ENCODE measurements at places on chromosomes 3 and 15.

DNA sequence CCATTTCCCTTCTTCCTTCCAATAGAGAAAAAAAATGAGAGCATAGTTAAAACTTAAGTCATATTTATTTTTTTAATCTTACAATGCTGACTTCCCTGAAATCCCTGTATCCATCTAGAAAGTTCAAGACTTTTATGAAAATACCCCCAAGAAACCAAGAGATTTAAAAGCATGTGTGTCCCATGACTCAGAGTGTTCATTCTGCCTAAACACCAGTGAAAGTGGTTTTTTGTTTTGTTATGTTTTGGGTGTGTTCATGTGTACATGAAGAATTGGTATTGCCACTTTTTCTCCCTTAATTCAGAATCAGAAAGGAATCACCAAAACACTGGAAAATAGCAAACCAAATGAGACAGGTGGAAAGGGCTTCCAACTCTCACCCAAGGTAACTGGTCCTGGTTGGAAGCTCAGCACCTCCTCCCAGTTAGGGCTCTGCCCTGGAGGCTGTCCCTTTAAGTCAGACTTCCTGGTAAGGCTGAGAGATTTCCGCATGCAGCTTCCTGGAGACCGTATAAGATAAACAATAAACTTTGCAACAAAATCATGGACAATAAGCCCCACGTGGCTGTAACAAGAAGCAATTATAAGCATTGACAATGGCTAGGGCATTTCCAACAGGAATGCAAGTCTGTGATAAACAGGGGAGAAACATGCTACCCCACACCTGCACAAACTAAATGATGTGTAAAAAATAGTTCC, 121.9 kb upstream of the ARHGEF3 start:
- DNase-seq, result no peak

DNA sequence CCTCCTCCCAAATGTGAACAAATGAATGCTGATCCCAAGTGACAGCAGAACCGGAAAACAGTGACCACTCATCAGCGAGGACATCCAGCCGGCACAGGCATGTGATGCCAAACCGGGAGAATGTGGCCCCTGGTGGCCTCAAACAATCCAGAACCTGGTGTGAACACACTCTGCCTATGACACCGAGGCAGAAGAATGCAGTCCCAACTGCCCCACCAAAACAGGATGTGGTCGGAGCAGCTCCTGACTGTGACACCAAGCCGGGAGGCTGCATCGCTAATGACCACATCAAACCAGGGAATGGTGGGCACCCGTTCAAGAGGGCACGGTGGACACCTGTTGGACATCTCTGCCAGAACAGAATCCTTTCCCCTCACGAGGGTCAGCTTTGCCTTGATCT, 15.4 kb downstream of the SCN5A start:
- DNase-seq, result no peak

- DNase-seq, result no peak
Observed at GRCh38 chr3:131540143-131540542, 37.4 kb upstream of the MRPL3 start.

GRCh38 chr3:188360364-188360881, 206.5 kb downstream of the LPP start:
- DNase-seq, result no peak

- DNase-seq, result no peak
Observed at GRCh38 chr3:122619040-122619439, 41.6 kb downstream of the PARP15 start.

GRCh38 chr15:72389231-72389630, 8.9 kb upstream of the TMEM202 start:
- DNase-seq, result no peak

GRCh38 chr15:29438703-29439055, 169.1 kb upstream of the NSMCE3 start:
- no peak for DNase-seq

- DNase-seq, result no peak
Observed at GRCh38 chr3:12995389-12996180, 77.6 kb downstream of the IQSEC1 start.

DNA sequence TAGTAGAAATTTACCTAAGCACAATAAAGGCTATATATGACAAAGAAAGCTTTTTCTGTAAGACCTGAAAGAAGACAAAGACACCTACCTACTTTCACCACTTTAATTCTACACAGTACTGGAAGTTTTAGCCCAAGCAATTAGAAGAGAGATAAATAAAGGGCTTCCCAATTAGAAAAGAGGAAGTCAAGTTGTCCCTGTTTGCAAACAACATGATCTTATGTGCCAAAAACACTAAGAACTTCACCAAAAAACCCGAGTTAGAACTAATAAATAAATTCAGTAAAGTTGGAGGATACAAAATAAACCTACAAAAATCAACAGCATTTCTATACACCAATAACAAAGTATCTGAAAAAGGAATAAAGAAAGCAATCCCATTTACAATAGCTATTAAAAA, 190.9 kb downstream of the NR2F2 start:
- no peak for DNase-seq

GRCh38 chr3:160232014-160232413, 6.8 kb downstream of the C3orf80 start:
- no peak for DNase-seq

DNA sequence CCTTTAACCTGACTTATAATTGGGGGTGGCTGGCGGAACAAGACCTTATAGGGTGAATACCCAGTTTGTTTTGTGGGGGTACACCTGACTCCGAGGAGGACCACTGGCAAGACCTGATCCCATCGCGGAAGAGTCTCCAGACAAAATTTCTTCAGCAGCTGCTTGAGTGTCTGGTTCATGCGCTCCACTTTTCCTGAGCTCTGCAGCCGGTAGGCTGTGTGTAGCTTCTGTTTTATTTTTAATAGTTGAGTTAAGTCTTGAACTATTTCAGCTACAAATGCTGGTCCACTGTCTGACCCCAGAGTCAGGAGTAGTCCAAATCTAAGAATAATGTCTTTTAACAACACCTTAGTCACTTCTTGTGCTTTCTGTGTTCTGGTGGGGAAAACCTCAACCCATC, 21.2 kb upstream of the NOX5 start:
- no peak for DNase-seq

DNA sequence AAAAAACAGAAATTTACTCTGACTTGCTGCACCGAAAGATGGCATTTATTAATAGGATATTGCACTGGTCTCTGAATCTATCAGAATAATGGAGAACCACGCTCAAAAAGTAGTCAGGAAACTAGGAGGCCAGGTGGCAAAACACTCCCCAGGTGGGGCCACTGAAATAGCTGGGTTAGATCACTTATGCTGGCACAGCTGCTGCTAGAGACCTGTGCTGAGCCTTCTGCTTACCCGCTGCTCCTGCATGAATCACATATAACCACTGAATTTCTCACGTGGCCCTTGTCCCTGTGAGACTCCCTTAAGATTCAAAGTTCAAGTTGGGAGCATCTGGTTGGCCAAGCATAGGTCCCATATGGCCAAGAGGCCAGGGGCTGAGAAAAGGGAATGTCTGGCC, 66.0 kb upstream of the OXTR start:
- no peak for DNase-seq

GRCh38 chr3:155763870-155764463, 19.1 kb upstream of the PLCH1 start:
- no peak for DNase-seq

DNA sequence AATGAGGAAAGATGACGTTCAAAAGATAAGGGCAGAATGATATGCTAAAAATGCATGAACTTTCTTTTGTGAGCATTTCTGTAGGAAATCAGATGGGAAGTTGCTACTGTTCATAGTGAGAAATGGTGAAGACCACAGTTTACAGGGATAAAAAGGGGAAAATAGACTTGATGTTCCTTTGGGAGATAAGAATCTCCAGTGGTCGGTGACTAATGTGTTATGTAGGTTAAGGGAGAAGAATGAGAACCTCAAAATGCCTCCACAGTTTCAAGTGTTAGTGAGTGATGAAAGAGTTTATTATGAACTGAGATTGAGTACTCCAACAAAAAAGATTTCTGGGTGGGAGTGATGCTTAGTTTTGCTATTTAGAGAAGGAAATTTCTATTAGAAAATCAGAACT, 247.2 kb downstream of the LSAMP start:
- no peak for DNase-seq

DNA sequence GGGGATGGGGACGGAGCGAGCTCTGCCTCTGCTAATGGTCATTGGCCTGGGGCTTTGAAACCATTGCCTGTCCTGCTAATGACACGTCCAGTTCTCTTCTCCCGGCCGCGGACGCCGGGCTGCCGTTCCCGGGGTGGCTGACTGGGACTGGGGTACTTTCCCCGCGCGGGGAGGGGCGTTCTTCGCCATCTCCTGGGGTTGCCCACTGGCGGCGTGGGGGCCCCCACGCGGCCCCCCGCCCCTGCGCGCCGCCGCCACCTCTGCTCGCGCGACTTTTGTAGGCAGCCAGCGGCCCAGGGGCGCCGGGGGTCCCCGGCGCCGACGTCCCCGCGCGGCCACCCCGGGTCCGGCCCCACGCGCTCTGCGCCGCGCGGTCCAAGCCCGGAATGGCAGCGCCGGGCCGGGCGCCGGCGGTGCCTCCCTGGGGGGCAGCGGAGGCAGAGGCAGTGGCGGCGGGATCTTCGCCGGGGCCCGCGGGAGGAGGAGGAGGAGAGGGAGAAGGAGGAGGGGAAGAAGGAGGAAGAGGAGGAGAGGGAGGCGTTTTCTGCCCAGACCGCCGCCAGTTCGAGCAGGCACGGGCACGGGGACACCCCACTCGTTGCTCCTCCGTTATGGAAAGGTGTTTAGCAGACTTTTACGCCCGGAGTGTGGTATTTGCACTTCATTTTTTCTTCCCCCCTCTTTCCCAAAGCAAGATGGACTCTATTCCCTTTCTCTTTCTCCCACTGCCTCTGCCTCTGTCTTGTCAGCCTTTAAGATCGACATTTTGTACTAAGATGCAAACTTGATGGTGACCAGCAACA, 2.3 kb downstream of the BBX start:
- peak; percentile 71 for DNase-seq

DNA sequence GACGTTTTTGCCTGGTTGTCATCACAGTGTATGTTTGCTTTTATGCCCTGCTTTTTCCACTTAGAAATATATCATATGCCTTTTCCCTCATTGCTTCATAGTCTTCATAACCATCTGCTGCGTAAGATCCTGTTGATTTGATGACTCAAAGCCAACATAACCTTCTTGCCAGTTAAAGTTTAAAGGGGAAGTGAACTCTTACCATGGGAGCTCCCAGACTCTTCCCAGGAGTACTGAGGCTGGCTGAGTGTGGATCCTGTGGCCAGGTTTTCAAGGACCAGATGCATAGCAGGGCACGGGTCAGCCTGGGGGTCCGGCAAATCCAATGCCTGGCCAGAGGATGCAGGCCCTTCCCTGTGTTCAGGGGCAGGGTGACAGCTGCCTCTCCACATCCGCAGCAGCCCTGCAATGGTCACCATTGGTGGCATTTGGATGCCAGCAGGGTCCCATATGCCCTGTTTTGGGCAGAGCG, 42.0 kb upstream of the SACM1L start:
- DNase-seq, result peak; percentile 75

GRCh38 chr3:38165722-38166387, 518 bp downstream of the OXSR1 start:
- DNase-seq, result no peak

GRCh38 chr3:36477655-36478054, 97.4 kb downstream of the STAC start:
- DNase-seq, result no peak

- DNase-seq, result no peak
Observed at GRCh38 chr15:68620721-68621527, 42.1 kb downstream of the CORO2B start.

DNA sequence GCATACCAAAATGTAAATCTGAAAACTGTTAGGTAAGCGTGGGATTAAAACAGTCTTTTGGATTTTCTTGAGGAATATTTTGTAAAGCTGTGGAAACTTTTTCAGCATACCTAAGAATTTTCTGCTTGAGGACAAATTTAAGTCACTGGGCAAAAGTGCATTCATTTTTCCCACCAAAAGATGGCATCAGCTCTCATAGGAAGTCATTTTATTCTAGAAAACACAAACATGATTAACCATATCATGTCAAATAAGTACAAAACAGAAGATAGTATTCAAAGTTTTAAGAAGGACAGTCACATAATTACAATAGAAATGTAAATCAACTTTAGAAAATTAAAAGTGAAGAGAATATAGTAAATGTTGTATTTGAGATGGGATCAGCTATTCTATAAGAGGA, 63.5 kb downstream of the SLC49A4 start:
- peak; percentile 27 for DNase-seq

- DNase-seq, result peak; percentile 44
Observed at GRCh38 chr3:125462722-125463299, 57.2 kb downstream of the SNX4 start.

DNA sequence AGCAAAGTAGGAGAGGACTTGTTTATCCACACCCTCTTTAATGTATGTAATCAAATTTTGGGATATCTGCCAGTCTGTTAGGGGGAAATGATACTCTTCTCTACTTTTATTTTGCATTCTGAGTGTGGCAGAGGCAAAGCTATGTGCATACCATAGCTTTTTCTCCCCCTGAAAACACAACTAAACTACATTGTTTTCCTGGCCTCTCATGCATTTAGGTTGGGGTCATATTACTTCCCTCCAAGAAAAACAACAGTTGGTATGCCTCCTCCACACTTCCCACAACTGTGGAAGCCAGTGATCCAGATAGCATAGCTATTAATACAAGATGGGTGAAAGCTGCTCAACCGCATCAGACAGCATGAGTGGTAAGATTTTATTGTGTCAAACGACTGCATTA, 6.9 kb downstream of the RPL15 start:
- DNase-seq, result no peak

GRCh38 chr15:64525828-64526530, 65.6 kb downstream of the ZNF609 start:
- DNase-seq, result no peak

- DNase-seq, result no peak
Observed at GRCh38 chr3:105800320-105800719, 68.5 kb downstream of the CBLB start.

DNA sequence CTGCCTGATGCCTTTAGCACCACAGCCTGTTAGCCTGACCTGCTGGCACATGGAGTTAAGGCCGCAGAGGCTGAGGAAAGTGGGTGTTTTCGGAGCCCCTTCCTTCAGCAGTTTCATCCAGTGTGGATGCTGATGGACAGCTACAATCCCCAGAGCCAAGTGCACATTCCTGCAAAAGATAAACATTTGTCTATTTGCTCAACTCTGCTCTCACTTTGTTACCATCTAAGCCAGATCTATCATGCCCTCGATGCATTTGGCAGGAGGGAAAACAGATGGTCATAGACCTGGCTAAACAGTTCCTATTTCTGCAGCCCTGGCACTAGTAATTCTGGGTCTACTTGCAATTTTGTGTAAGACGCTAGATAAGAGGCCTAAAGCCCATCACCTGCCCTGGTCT, 312.9 kb upstream of the RASGRP1 start:
- no peak for DNase-seq

DNA sequence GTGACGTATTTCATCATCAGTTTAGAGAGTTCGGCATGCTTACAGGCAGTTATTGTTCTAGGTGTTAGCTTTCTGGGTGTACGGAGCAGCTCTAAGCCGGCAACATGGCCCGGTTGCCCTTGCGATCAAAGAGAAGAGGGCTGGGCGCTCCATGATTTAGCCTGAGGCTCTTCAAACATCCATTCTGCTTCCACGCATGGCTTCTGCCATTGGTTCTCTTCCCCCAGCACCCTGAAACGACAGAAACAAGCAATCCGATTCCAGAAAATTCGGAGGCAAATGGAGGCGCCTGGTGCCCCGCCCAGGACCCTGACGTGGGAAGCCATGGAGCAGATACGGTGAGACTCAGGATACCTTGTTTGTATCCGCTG, 574 bp downstream of the NGRN start:
- peak; percentile 58 for DNase-seq
